HT1080 (cell line): ENCODE measurements at places on chromosomes 7 and 10. TPM values are rescaled to one million over a fixed set of nuclear protein-coding genes. Genes with fewer than 3 reads are reported as not detected.

- DNase-seq: no peak
Observed at GRCh38 chr10:101568054-101568745, 19.9 kb downstream of the POLL start.

- no peak for DNase-seq
Observed at GRCh38 chr10:23037561-23037960, 57.8 kb upstream of the MSRB2 start.

GRCh38 chr10:86446987-86447386 lies 74.6 kb downstream of the WAPL start:
- no peak for DNase-seq

DNA sequence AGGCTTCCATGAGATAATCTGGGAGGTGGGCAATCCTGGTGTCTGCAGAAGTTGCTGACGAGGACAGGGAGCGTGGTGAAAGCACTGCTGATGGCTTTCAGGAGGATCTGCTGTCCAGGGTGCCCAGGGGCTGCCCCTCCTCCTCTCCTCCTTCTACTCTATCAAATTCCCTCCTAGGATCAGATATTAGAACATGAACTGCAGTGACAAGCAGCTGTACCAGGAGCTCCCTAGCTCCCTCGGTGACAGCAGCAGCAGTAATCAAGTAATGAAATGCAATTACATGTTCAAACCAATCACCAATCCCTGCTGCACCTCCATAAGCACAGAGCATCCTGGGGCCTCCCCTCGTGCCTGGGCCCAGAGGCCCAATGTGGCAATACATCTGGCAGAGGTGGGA lies 46.9 kb downstream of the GRID1 start:
- DNase-seq: no peak

GRCh38 chr7:128034825-128035224 lies 3.6 kb upstream of the LRRC4 start:
- DNase-seq: no peak

DNA sequence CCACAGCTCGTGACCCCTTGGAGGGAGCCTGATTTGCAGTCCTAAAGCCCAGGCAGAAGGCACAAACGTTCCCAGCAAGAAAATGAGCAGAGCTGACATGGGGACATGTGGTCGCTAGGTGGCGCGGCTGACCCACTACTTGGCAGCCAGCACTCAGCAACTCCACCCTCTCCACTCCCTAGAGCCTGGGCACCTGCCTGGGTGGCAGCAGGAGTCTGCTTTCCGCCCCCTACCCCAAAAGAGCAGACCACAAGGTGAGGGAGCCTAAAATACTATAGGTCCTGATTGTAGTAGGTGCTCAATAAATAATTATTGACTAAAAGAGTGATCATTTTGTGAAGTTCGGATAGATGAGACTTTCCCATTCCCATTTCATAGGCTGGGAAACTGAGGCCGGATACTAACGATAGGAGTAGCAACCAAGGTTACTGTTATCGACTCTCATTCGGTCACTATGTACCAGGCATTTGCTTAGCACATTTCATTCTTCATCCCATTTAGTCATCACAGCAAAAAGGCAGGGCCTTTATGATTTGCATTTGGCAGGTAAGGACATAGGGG lies 57.4 kb downstream of the NEUROG3 start:
- peak; percentile 73 for DNase-seq

DNA sequence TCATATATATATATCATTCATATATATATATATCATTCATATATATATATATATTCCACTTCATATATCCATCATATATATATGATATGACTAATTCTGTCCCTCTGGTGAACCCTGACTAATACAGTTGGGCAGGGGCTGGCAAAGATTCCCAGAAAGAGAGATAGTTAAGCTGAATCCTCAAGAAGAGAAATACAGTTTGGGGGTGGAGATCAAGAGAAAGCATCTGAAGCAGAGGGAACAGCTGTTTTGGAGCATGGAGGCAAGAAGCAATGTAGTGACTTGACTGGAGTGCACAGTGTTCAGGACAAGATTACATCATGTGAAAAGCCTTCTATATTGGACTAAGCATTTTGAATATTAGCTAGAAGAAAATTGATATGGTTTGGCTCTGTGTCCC lies 540.7 kb downstream of the MAGI2 start:
- no peak for DNase-seq

DNA sequence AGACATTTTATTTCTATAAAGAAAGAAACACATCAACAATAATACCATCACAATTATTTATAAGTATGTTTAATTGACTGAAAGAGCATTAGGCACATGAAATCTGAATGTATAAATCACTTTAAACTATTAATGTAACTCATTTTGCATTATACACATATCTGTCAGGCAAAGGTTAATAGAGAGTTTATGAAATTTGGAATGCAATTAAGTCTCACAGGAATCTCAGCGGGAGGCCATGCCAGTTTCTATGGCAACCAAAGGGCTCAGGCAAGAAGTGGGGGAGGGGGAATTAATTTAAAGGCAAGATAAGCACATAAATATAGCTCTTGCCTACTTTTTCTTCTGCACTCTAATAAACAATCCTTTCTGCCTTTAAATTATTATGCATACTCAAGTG lies 152.6 kb downstream of the SLC16A9 start:
- DNase-seq: no peak

- no peak for DNase-seq
Observed at GRCh38 chr7:91946549-91946948, 5.9 kb downstream of the AKAP9 start.

DNA sequence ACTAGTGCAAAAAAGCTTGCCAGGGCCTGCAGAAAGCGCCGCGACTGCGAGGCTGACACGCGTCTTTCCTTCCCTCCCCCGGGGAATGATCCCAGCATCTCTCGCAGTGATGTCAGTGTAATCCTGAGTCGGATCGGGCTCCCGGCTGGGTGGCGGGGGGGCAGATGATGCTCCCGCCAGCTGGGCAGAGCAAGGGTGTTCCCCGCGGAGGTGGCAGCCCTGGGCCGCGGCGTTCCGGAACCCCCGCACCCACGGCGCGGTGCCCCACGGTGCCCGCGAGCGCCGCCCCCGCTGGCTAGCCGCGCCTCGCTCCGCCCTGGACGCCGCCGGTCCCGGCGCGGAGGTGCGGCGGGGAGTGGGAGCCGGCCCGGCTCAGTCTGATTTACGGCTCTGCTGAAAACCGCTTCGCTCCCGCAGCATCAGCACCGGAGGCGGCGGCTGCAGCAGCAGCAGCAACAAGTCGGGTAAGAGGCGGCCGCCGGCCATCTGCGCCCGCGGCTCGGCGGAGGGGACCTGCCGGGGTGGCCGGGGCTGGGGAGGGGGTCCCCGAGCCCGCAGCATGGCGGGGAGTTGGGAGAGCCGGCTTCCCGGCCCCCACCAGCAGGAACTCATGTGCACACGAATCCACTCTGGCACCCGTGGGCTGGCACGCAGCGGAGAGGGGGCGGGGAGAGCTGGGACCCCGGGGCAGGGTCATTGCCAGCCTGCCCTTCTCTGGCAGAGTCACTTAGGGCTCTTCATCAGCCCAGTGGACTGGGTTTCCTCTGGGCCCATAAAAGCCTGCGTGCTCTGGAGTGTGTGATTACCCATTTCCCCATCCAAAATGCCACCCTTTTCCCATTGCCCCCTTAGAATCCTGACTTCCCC lies at the start of gene ZNF365:
ZNF365 (plus strand) TSS at position 375 of the 867 bp plus-strand sequence. CDS start 1,825 bp downstream, outside the sequence.
- DNase-seq: peak; percentile 53

- DNase-seq: no peak
Observed at GRCh38 chr7:87354749-87355148, 9.3 kb downstream of the CROT start.

Gene TBX20
- total RNA-seq: 0.57 and 0.74 TPM in 2 replicates

Gene EEPD1
- 6.2 and 9.4 TPM in 2 replicates for total RNA-seq

Gene CDNF
- total RNA-seq: 0.10 and 0.77 TPM in 2 replicates

Gene TUBAL3
- total RNA-seq: not detected in 2 replicates

Gene SLC26A3
- not detected in 2 replicates for total RNA-seq

Gene TFPI2
- not detected in 2 replicates for total RNA-seq

Gene AKR1C8
- not detected in 2 replicates for total RNA-seq
